PC-3 (cell line): ENCODE measurements at places on chromosomes 1 and 21. TPM values are rescaled to one million over a fixed set of nuclear protein-coding genes. Genes with fewer than 3 reads are reported as not detected.

Gene DDX59
- total RNA-seq, result 24.6 and 29.4 TPM in 2 replicates

DNA sequence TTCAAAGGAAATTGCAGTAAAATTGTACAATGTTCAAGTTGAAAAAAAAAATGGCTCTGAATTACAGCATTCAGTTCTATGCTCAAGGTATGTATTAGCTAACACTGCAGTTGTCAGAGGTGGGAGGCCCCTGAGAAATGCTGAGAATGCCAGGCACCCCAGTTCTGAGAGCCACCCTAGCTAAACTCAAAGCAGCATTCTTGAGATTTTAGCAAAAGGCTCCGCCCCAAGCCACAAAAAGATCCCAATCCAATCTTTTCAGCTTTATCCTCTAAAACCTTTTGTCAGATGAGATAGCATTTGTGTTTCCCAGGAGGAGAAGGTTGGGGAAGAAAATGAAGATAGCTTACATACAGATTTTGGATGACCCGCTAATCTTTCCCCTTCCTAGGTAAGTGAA is 68.8 kb downstream of the SMYD2 start:
- DNase-seq, result no peak

- no peak for DNase-seq
Measured at GRCh38 chr1:78651241-78651640, 1.6 kb downstream of the IFI44 start.

DNA sequence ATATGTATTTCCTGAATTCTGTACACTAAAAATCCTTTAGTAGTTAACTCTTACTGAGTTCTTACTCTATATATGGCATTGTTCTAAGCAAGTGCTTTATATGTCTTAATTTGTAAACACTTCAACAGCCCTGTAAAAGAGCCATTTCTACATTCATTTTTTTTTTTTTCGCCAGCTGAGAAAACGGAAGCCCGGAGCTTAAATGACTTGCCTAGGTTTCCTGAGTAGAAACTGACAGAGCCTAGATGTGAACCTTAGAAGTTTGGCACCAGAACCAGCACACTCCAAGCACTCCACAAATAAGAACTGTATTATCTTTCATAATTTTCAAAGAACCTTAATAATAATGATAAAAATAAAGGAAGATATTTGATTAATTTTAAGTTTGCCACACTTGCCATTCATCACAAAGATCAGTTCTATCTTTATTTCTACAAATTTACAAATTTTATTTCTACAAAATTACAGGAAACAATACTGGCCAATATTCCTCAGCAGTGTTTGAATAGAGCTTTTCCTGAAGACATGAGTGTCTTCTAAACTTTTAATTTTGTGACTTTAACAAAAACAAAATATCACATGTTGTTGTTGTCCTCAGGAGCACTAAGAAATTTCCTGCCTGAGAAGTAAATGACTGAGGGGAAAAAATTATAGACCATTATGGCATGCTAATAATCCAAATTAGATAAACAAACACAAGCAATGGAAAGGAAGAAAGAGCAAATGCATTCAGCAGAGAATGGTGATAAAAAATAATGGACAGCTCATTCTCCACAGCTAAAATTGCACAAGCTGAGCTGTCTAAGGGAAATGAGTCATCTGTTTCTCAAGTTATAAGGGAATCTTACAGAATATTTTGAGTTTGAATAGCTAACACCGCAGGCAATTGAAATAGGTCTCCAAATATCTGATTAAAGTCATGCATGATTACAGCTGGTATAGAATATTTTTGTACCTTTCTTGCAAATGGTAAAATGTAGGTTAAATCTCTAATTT is 71.2 kb downstream of the DPYD start:
- peak; percentile 83 for DNase-seq
